ENCODE measurements at places on chromosomes 1 and 21.

DNA sequence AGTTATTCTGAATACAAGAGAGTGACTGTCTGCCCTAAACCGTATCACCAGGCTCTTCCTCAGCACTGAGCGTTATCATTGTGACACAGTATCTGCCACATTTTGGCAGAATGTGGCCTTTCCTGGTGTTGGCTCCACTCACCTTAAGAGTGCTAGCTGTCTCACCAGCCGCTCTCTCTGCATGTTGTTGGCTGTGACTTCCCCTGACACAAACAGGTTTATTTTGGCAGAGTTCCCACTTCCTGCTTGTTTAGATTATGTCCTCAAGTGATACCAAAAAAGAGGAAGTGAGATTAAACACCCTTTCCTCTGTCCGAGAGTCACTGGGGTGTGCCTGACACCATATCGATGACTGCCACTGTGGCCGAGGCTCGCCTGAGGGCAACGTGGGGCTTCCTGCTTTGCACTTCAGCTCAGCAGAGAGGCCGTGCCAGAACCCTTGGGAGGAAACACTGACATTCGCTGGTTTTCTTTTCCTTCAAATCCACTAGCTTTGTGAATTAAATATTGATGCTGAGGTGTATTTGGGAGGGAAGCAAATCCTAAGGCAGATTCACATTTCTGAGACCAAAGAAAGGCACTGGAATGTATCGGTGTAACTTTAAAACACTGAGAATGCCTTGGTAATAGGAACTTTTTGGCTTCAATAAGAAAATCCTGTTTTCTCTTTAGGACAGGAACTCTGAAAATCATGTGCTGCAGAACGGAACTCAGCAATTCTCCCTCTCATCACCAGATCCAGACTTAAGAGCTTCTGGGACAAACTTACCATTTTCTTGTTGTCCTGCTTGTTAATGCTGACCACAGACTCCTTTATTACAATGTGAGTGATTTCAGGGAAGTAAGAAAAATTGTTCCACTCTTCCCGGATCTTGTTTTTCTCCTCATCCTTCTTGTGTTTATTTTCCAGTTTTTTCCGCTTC lies 102.1 kb downstream of the JAK1 start:
- DNase-seq, result peak; percentile 57

- no peak for DNase-seq
Observed at GRCh38 chr21:14900611-14901010, 164.2 kb downstream of the NRIP1 start.

GRCh38 chr1:113849072-113849471 lies 22.4 kb downstream of the PTPN22 start:
- no peak for DNase-seq

DNA sequence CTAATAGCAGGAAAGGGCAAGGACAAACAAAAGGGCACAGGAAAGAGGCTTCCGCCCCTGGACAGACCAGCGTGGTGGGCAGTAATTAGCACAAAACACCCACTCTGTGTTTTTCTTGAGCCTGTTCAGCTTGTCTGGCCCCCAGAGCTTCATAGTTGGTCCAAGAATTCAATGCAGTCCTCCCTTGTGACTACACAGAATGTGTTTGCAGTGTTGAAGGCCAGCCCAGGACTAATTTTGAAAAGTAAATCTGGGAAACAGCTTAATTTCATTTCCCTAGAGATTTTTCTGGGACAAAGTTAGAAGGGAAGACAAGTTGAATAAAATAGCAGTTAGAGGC lies 49.2 kb upstream of the LMO4 start:
- DNase-seq, result no peak
